Right lung (tissue), 10 donors: ENCODE measurements at places on chromosomes 7 and 10.

DNA sequence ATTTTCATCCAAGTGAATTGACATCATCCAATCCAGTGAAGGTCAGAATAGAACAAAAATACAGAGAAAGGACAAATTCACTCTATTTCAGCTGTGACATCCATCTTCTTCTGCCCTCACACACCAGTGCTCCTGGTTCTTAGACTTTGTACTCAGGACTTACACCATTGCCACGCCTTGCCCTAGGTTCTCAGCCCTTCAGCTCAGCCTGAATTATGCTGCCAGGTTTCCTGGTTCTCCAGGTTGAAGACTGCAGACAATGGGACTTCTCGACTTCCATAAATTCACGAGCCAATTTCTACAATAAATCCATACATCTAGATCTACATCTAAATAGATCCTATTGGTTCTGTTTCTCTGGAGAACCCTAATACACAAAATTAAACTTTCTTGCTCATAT is 181.2 kb upstream of the KCND2 start:
- no peak for DNase-seq

DNA sequence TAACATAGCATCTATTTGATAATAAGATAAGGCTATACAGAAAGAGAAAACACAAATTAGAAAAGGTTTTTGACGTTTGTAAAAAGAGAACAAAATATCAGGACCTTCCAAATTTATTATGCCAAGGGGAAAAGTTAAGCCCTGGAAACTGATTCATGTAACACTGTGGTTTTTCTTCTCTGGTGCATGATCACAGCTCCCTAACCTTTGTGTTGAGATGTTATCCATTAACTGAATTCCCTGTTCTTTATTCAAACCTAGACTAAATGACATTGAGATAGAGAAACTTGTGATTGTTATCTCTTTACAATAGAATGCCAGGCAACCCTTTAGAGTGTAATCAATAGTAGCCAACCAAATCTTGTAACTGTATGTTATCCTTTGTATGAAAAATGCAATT is 141.5 kb upstream of the NRG3 start:
- DNase-seq: no peak

DNA sequence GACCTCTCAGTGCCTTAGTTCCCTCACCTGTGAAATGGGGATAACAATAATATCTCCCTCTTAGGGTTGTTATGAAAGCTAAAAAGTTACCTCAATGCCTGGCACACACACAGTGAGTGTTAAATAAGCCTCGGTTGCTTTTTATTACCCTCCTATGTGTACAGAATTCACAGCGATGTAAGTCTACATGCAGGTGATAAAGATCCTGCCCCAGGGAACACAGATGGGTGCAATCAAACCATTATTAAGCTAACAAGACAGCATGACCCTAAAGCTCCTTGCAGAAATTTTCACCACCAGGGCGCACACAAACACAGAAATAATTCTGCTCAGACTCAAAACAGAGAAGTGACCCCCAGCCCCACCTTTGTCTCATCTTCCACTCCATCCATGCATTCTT is 261.9 kb downstream of the SNX10 start:
- no peak for DNase-seq

GRCh38 chr7:131625817-131626372 is 69.5 kb upstream of the PODXL start:
- no peak for DNase-seq

GRCh38 chr7:17815318-17815717 is 125.0 kb downstream of the SNX13 start:
- DNase-seq: no peak

DNA sequence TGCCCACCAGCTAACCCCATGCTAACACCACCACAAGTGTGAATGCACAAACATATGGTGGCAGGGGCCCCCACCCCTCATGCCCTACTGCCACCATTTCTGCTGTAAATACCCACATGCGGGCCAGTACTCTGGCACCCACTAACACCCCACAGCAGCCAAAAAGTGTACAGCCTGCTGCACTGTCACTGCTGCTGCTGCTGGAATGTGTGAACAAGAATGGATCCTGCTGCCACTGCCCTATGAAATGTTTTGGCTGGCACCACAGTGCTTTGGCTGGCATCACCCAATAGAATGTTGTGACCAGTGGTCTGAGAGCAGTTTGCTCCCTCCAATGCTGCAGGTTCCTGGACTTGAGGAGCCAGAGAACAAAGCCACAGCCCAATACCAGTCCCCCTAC is 606.6 kb upstream of the SORCS1 start:
- DNase-seq: no peak

DNA sequence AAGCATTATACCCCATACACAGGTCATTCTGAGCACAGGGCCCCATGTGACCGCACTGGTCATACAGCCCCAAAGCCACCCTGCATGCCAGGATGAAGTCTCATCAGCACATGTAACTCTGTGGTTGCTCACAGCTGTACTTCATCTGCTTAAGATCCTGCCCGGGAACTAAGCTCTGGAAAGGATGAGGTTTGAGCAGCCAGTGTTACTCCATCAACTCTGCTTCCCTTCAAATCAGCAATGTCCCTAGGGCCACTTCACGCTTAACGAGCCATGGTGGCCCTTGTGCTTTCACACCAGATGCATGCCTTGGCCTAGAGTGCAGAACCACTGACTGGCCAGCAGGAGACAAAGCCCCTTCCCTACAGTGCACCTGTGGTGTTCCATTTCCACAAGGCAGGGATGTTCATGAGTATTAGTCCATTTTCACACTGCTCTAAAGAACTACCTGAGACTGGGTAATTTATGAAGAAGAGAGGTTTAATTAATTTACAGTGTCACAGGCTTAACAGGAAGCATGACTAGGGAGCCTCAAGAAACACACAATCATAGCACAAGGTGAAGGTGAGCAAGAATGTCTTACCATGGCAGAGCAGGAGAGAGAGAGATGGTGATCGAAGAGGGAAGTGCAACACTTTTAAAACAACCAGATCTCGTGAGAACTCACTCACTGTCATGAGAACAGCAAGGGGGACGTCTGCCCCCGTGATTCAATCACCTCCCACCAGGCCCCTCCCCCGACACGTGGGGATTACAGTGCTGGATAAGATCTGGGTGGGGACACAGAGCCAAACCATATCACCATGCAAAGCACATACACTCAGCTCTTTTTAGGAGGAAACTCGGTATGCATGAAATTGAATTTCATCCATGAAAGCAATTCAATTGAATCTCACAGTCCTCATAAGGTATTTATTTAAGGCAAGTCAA is 149.0 kb upstream of the CDCA7L start:
- no peak for DNase-seq

- DNase-seq: no peak
Observed at GRCh38 chr7:69625238-69625637, 27.0 kb downstream of the AUTS2 start.

DNA sequence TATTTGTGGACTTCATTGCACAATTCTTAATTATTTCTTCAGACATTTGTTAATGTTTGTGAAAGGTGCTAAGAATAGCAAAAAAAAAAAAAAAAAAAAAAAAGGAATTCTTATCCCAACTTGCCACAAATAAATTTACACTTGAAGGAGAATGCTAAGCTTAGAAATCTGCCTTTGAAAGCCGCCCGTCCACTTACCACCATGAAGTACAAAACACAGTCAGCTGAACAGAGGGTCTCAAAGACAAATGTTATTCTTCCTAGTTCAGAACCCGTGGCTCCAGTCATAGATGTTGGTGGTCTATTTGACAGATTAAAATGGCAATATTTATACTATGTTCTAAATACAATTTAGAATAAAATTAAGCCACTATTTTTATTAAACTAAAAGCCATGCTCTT is 141.2 kb downstream of the ELAPOR2 start:
- DNase-seq: no peak

- DNase-seq: no peak
Observed at GRCh38 chr10:118800920-118801319, 46.1 kb upstream of the CACUL1 start.

DNA sequence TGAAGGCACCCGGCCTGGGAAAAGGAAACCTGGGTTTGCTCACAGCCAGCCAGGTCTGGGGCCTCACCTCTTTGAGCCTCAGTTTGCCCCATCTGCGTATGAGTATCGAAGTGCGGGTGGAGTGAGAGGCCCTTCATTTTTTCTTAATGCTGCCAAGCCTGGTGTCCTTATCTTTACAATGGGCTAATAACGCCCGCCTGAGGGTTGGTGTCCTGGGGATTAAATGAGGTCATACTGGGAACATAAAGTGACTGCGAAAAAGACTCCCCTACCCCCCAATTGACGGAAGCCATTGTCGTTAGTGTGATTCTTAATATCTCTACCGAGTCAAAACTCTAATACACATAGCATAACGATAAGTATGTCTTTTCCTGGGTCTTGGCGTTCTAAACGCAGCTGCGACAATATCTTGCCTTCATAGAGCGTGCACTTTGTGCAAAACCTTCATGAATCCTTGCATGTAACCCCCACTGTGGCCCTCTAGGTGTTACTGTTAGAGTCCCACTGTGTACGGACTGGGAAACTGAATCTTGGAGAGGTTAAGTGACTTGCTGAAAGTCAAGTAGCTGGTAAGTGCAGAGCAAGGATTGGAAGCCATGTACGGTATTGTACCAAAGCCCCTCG is 11.4 kb upstream of the GRB10 start:
- no peak for DNase-seq

- DNase-seq: no peak
Observed at GRCh38 chr10:121154846-121155245, 303.7 kb downstream of the WDR11 start.

GRCh38 chr10:48705401-48705938 is 20.8 kb downstream of the WDFY4 start:
- DNase-seq: no peak

GRCh38 chr10:12823328-12823727 is 178.2 kb downstream of the CCDC3 start:
- no peak for DNase-seq

DNA sequence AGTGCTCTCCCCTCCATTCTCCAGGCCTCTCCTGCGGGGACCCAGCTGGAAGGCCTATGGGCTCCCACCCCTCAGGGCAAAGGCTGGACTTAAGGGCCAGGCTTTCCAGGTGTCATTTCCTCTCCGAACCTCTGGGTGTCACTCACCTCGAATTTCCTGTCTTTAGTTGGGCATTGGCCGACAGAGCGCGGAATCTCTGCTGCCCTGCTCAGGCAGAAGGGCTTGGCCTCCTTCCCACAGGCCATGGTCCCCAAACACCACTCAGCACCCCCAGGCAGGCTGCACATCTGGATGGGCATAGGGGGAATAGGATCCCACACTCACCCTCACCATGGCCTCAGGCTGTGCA is 212.9 kb downstream of the CCSER2 start:
- no peak for DNase-seq
